ENCODE measurements at places on chromosomes 6 and 20.

DNA sequence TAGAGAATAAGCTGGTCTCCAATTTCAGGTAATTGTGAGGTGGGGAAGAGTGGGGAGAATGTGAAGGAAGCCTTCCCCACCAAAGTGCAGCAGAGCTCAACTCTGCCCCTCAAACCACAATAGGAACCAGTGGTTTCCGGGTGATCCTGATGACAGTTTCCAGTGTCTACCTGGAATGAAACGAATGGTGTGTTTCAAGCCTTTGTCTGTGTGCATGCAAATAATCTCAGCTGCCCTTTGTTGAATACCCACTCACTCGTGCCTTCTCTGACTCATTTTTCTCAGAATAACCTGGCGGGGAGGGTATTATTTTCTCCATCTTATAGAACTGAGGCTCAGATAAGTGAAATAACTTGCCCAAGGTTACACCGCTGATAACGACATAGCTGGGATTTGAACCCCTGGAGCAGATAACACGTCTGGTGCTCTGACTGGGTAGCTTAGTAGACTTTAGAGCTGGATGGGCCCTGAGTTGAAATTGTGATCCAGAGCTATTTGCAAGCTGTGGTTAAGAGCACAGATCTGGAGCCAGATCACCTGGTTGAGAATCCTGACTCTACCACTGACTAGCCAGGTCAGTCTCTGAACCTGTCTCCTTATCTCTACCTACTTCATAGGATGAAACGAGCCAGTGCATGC, 85.1 kb downstream of the EYA2 start:
- no peak overlapping the region for H3K4me3 ChIP-seq
- H3K36me3 ChIP-seq: no peaks in the 10 kb centered on the region
- no peaks in the 10 kb centered on the region for H3K4me1 ChIP-seq
- H3K27ac ChIP-seq: no peak overlapping the region

GRCh38 chr6:110642711-110643110, 166.3 kb upstream of the SLC22A16 start:
- peaks cover 18% of the 10 kb centered on the region for H3K36me3 ChIP-seq
- no peak for DNase-seq
- no peak overlapping the region for H3K4me3 ChIP-seq
- no peaks in the 10 kb centered on the region for H3K27me3 ChIP-seq
- no peaks in the 10 kb centered on the region for H3K4me1 ChIP-seq
- H3K27ac ChIP-seq: no peak overlapping the region

DNA sequence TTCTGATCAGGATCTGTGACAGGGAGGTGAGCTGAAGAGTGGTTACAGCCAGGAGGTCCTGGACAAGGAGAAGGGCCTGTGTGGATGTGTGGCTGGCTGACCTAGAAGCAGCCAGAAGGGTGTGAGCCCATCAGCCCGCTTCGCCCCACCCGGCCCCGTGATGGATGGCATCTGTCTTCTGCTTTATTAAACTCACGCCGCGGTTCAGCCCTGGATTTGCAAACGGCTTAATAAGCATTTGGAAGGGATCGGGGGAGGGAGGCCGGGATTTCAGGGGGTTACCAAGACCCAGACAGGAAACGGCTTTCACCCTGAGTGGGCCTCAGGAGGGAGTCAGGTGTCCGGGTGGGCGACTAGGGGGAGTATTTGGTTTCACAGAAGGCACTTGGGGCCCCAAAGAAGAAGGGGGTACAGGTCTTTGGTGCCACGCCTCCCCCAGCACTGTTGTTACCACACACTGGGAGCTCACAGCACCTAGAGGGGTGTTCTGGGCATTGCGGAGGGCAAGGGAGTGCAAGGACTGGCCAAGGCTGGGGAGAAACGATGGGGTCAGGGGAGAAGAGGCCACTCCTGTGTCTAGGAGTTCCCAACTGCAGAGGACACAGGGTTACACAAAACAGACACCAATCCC, 53.8 kb upstream of the FOXP4 start:
- H3K27me3 ChIP-seq: peaks cover 1% of the 10 kb centered on the region
- H3K4me3 ChIP-seq: no peak overlapping the region
- no peaks in the 10 kb centered on the region for H3K4me1 ChIP-seq

- peak; percentile 66 for DNase-seq
- H3K27ac ChIP-seq: peak overlapping the region; percentile 90
- H3K4me3 ChIP-seq: peak overlapping the region; percentile 97
- no peaks in the 10 kb centered on the region for H3K27me3 ChIP-seq
- H3K36me3 ChIP-seq: no peaks in the 10 kb centered on the region
Measured at GRCh38 chr6:107823047-107823557, 1.0 kb downstream of the SCML4 start.

DNA sequence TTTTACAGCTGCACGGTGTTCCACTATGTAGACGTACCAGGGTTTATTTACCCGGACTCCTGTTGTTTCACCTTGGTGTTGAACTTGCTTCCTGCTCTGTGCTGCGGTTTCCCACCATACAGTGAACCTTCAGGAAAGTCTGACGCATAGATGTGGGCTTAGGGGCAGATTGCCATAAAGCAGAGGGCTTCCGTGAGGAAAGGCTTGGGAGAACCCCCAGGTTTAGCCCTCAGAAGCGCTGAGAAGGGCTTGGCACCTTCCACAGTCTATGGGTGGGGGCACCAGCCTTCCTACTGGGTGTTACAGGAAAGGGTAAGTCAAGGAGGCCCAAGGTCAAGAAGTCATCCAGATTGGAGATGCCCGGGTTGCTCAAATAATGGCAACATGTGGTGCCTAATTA, 19.2 kb upstream of the MRPS18A start:
- H3K36me3 ChIP-seq: no peaks in the 10 kb centered on the region
- no peak for DNase-seq
- H3K4me3 ChIP-seq: no peak overlapping the region
- no peaks in the 10 kb centered on the region for H3K4me1 ChIP-seq
- H3K27me3 ChIP-seq: peaks cover 14% of the 10 kb centered on the region
